ENCODE measurements at places on chromosomes 1 and 21.

- H3K4me1 ChIP-seq, result no peaks in the 10 kb centered on the region
- no peaks in the 10 kb centered on the region for H3K36me3 ChIP-seq
- H3K27me3 ChIP-seq, result peaks cover 8% of the 10 kb centered on the region
- H3K4me3 ChIP-seq, result no peak overlapping the region
- H3K27ac ChIP-seq, result no peak overlapping the region
- DNase-seq, result no peak
These were observed 278.1 kb upstream of the CAMK1G start for GRCh38 chr1:209305221-209305954.

GRCh38 chr1:32470991-32471694, 6.3 kb downstream of the ZBTB8B start:
- no peak overlapping the region for H3K27ac ChIP-seq
- no peaks in the 10 kb centered on the region for H3K4me1 ChIP-seq

GRCh38 chr1:37255136-37255795, 219.1 kb upstream of the ZC3H12A start:
- H3K36me3 ChIP-seq, result no peaks in the 10 kb centered on the region
- no peak overlapping the region for H3K27ac ChIP-seq
- H3K4me1 ChIP-seq, result no peaks in the 10 kb centered on the region

DNA sequence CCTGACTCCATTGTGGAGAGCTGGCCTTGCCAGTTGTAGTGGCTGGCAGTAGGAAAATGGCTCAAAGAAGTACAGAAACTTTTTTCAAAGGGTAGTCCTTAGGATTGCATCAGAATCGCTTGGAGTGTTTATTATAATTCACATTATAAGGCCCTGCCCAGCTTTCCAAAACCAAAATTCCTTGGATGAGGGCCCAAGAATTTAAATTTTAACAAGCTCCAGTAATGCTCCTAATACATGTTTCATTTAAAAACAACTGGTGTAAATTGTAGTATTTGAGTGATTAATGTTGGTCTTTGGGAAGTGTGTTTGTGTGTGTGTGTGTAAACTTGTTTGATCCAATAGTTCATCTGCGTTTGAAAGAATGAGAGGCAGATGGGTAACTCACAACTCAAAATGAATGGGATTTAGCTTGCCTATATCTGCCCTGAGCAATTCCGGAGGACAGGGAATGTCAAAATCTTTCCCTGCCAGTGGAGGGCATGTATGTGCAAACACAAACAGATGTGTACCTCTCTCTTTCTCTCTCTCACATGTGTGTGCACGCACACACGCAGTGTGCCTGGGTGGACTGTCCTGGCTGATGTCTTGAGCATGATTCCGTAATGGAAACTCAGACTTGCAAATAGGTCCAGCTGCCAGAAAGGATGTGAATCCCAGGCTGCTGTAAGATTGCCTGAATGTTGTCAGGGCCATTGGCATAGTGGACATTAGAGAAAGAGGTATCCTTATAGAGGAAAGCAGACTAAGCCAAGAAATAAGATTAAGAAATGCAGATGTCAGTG, 293.1 kb downstream of the LMX1A start:
- H3K36me3 ChIP-seq, result no peaks in the 10 kb centered on the region
- H3K27me3 ChIP-seq, result no peaks in the 10 kb centered on the region
- H3K4me1 ChIP-seq, result no peaks in the 10 kb centered on the region

- H3K27ac ChIP-seq, result no peak overlapping the region
- H3K27me3 ChIP-seq, result no peaks in the 10 kb centered on the region
- H3K36me3 ChIP-seq, result no peaks in the 10 kb centered on the region
- DNase-seq, result no peak
- no peak overlapping the region for H3K4me3 ChIP-seq
These were observed 95.0 kb downstream of the TEX35 start for GRCh38 chr1:178607718-178608408.

GRCh38 chr21:45376459-45377324, 28.3 kb upstream of the COL18A1 start:
- H3K27ac ChIP-seq, result no peak overlapping the region
- H3K4me1 ChIP-seq, result no peaks in the 10 kb centered on the region
- no peaks in the 10 kb centered on the region for H3K36me3 ChIP-seq
- H3K4me3 ChIP-seq, result no peak overlapping the region

- H3K36me3 ChIP-seq, result no peaks in the 10 kb centered on the region
- no peaks in the 10 kb centered on the region for H3K4me1 ChIP-seq
- no peak for DNase-seq
These were observed 6.5 kb downstream of the CNTN2 start for GRCh38 chr1:205049479-205049878.

GRCh38 chr21:16115461-16115860, 385.7 kb downstream of the USP25 start:
- no peak overlapping the region for H3K4me3 ChIP-seq
- H3K27me3 ChIP-seq, result no peaks in the 10 kb centered on the region

DNA sequence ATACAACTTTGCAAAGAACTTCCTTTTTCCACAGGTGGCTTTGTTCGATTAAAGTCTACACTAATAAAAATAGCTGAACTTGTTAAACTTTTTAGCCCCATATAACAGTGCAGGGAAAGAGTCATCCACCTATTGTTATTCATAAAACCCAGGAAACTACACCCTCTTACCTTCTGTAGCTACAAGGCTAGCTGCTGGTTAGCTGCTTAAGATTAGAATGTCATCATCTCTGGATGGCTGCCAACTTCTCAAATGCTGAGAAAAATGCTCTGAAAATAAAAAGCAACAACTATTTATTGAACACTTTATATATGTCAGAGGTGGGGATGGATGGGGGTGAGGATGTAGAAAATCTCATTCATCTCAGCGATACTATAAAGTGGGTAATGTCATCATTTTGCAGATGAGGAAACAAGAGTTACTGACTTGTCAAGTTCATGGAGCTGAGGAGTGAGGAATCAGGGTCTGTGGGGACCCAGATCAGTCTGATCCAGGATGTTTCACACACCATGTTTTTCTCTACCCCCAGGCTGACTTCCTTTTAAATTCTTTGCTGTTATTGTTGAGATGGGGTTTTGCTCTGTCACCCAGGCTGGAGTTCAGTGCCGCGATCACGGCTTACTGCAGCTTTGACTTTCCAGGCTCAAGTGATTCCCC, 17.1 kb downstream of the ATP5PF start:
- H3K4me1 ChIP-seq, result no peaks in the 10 kb centered on the region
- no peak for DNase-seq
- H3K36me3 ChIP-seq, result peaks cover 10% of the 10 kb centered on the region
- no peak overlapping the region for H3K4me3 ChIP-seq
- H3K27me3 ChIP-seq, result no peaks in the 10 kb centered on the region
- H3K27ac ChIP-seq, result no peak overlapping the region

DNA sequence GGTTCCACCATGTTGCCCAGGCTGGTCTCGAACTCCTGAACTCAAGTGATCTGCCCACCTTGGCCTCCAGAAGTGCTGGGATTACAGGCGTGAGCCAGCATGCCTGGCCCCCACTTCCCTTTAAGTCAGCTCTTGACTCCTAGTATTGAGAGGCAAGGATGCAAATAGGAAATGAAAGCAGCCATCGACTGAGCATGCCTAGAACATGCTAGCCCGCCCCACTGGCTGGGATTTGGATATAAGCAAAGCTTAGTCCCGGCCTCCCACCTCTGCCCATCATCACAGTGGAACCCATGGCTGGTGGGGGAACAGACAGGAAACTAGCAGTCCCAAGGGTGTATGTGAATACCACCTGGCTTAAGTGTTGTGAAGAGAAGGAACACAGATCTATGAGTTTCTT, 10.5 kb downstream of the C1orf167 start:
- H3K27me3 ChIP-seq, result no peaks in the 10 kb centered on the region
- no peaks in the 10 kb centered on the region for H3K4me1 ChIP-seq
- no peak overlapping the region for H3K4me3 ChIP-seq
- no peaks in the 10 kb centered on the region for H3K36me3 ChIP-seq

DNA sequence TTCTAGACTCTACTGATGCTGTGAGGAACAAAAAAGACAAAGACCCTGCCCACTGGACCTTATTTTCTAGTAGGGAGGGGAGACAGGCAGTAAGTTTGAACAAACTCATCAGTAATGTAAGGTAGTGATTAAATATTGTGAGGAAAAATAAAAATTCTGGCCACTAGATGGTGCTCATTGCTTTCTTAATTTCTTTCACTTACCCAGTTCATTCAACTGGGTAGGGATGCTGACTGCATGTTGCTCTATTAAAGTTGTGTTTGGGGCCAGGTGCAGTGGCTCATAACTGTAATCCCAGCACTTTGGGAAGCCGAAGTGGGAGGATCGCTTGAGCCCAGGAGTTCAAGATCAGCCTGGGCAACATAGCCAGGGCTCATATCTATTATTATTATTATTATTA, 6.3 kb upstream of the KYAT3 start:
- no peak overlapping the region for H3K4me3 ChIP-seq
- no peak overlapping the region for H3K27ac ChIP-seq
- H3K36me3 ChIP-seq, result no peaks in the 10 kb centered on the region

- no peaks in the 10 kb centered on the region for H3K4me1 ChIP-seq
- H3K4me3 ChIP-seq, result no peak overlapping the region
- H3K27me3 ChIP-seq, result peaks cover 8% of the 10 kb centered on the region
- H3K36me3 ChIP-seq, result no peaks in the 10 kb centered on the region
These were observed 65.8 kb downstream of the OVGP1 start for GRCh38 chr1:111361761-111362160.

DNA sequence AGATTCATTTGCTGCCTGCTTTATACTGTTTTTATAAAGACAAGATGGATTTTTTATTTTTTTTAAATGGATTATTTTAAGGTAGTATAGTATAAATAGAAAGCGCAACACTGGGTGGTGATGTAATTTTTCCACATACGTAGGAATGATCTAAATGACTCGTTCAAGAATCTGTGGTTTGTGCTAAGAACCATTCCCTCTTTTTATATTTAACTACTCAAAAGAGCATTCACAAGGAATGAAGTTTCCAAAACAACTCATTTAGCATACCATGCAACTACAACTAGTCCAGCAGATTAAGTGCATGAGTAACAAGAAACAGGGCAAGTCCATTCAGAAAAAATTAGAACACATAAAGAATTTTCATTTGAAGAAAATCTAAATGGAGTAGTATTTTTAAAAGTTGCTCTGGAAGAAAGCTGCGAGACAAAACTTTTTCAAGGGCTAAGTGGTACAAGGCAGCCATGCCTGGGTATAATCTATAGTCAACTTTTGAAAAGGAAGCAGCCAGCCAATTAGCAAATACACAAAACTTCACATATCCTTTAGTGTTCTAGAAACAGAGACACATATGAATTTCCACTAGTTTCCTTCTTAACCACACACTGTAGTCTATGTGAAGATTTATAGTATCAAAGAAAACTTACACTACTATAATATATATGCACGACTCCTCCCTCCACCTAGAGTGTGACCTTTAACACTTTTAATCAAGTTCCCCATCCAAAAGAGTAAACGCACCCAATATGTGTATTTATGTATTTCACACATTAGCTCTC, 23.4 kb downstream of the GTF2B start:
- peaks cover 31% of the 10 kb centered on the region for H3K36me3 ChIP-seq
- H3K4me1 ChIP-seq, result peaks cover 21% of the 10 kb centered on the region

- DNase-seq, result no peak
- no peaks in the 10 kb centered on the region for H3K4me1 ChIP-seq
- no peak overlapping the region for H3K27ac ChIP-seq
- no peaks in the 10 kb centered on the region for H3K27me3 ChIP-seq
- no peaks in the 10 kb centered on the region for H3K36me3 ChIP-seq
These were observed 8.0 kb upstream of the OR2M3 start for GRCh38 chr1:248189026-248189425.

DNA sequence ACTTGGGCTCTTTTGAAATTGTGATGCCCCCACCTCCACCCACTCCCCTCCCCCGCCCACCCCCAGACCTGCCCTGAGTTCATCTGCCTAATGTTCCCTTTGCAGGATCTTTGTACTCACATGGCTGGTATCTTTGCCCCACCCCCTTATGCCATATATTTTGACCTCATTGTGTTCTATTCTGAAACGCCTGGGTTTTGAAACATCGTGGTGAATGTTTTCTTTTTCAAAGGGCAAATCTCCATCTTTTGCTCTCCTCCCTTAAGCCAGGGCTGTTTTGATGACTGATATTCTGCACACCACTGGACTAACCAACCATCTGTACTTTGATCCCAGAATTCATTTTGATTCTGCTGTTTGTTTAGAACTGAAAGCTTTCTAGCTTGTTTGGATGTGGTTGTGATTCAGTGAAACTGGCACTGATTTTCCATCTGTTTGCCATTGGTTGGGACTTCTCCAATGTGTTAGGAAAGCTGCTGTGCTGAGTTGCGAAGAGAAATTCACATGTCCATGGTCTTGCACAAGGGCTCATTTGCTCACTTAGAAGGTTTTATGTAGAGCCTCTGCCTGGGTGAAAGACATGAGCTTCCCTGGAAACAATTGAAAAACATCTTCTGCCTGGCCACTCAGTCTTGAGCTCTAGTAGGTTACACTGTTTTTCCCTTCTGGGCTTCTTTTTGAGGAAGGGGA, 16.5 kb downstream of the SMAP2 start:
- H3K36me3 ChIP-seq, result peaks cover 14% of the 10 kb centered on the region
- H3K27me3 ChIP-seq, result no peaks in the 10 kb centered on the region

GRCh38 chr1:206739411-206740076, 31.0 kb upstream of the IL19 start:
- H3K4me3 ChIP-seq, result no peak overlapping the region
- no peaks in the 10 kb centered on the region for H3K36me3 ChIP-seq
- DNase-seq, result no peak
- H3K27me3 ChIP-seq, result no peaks in the 10 kb centered on the region
- H3K27ac ChIP-seq, result no peak overlapping the region

All from CD4-positive, alpha-beta T cell (primary cell).